ENCODE measurements at places on chromosomes 12 and 14.

GRCh38 chr12:65200007-65200665, 30.8 kb downstream of the LEMD3 start:
- peak; percentile 46 for DNase-seq

- DNase-seq: no peak
These were observed 651.5 kb downstream of the FSCB start for GRCh38 chr14:43855556-43855955.

GRCh38 chr12:92078167-92079053, 67.2 kb downstream of the BTG1 start:
- DNase-seq: peak; percentile 98

- DNase-seq: peak; percentile 55
These were observed 32.2 kb downstream of the SUSD6 start for GRCh38 chr14:69643430-69644200.

DNA sequence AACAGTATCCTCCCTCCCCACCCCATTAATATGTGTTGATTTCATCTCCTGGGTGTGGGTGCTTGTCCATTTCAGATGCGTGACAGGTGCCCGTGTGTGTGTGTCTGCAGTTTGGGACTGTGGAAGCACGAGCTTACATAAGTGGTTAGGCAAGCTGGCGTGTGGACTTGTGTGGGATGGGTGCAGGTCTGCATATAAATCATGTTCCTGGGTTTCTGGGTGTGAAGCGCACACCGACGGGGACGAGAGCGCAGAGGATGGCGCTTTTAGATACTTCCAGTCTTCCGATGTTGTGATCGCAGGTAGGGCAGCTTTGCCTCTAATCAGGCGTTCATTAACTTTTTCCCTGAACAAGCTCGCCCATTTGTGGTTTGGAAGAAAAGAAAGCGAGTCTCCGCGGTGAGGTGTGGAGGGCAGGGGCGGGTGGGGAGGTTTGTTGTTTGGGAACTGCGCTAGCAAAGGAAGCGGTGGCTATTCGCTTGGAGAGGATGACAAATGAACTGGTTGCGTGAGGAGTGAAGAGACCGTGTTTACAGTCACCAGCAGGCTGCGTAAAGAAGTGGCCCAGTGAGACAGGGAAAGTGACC, 865 bp downstream of the RGS6 start:
- no peak for DNase-seq

GRCh38 chr14:99475179-99475578, 5.5 kb downstream of the SETD3 start:
- DNase-seq: peak; percentile 58

DNA sequence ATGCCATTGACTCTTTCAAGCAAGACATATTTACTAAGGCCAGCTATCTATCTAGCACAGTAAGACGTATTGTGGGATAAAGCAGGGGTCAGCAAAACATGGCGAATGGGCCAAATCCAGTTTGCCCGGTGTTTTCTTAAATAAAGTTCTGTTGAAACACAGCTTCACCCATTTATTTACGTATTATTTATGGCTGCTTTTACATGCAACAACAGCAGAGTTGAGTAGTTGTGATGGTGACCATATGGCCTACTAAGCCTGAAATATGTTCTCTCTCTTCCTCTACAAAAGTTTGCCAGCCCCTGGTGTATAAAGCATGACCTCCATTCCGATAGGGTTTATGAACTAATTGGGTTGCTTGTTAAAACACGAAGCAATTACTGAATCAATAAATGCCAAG, 322.1 kb downstream of the CCDC91 start:
- DNase-seq: no peak

DNA sequence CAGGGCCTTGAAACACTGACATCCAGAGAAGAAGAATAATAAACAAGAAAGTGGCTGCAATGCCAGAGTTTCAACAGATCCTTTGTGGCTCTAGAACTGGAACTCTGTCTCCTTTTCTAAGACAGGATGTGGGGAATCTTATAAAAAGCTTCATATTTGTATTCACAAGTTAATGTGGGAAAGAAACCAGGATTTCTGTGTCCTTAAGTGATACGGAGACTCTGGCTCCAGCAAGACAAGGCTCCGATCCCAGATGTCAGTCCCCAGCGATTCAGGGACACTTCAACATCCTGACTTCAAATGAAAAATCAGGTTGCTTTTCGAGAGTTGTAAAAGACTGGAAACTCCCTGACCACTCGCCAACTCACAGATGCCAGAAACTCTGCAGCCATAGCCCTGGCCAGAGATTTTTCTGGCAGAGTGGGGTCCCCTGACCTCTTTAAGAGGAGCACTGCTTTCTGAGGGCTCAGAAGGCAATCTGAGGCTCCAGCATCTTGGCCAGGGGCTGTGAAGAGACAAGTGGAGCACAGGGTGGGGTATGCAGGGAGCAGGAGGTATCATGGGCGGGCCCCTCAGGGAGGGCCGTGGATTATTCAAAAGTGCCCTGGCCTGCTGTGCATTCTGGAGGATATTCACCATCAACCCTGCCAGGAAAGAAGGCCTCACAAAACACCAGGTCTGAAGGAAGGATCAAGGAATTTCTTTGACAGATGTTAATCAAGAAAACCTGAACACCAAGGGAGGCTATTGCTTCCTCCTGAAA, 53.3 kb downstream of the TMX1 start:
- DNase-seq: peak; percentile 65

- no peak for DNase-seq
These were observed 5.0 kb downstream of the RASAL1 start for GRCh38 chr12:113130457-113131135.

DNA sequence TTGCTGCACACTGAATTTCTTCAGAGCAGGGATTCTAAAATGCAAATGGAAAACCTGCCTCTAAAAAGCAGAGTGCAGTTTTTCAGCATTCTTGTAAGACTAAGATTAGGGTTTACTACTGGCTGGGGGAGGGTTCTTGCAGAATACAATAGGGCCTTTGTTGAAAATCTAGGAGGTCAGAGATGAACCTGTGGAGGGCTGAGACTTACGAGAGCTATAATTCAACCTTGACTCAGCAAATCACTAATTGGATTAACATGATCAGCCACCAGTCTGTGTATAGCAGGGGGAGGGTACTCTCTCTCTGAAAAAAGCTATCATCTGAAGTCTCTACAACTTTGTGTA, 92.6 kb upstream of the HIF1A start:
- peak; percentile 65 for DNase-seq

DNA sequence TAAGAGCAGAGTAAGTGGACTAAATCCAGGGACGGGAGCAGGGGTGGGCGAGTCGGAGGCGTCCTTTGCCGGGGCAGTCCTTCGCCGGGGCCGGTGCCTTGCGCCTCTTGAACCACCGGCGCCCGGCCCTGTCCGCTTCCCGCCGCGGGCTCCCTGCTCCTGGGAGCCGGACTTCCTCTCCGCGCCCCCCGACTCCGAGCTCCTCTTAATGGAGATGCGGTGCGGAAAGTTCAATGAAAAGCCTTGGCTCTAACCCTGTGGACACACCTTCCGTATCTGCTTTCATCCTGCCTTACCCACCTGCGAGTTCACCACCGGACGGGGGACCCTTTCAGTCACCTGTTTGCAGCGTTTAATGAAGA, 412 bp downstream of the FGFR1OP2 start:
- DNase-seq: no peak

DNA sequence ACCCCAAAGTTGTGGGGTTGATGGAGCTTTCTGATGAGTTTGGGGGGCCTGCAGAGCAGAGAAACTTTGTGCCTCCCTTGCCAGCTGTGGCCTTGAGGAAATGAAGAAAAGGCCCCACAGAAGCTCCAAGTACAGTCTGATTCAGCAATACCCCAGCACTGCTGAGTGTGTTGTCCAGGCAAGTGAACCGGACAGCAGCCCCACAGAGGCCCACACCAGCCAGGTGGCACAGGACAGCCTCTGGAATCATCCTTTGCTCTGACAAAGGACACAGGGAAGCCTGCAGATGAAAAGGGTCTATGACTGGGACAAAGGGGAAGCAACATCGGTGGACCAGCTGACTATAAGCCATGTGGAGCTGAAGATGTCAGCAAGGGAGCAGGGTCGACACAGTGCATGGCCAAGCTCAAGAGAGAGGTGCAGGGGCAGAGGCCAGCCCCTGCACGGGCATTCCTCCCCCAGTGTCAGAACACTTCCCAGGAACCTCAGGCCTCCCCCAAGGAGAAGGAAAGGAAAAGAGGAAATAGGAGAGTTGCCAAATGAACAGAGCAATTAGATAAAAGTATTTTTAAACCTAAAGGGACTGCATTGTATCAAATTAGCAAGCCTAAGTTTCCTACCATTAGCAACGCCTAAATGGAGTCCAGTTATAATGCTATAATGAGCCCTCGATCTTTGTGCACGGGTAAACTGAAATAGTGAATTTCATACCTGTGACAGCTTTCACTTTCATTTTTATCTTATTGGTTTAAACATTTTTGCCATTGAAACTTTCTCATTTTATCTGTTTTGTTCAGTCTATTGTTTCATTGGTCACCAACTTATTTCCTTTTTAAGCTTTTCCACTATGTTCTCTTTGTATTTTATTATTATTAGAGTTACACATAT, 46.3 kb upstream of the PTGDR start:
- DNase-seq: no peak

GRCh38 chr14:63735720-63736119, 7.9 kb upstream of the SGPP1 start:
- DNase-seq: no peak

- no peak for DNase-seq
These were observed 151.4 kb downstream of the MED13L start for GRCh38 chr12:116125956-116126566.

Data from fibroblast of pulmonary artery (primary cell).